Effector memory CD4-positive, alpha-beta T cell (primary cell): ENCODE measurements at places on chromosomes 6 and 20.

- no peak for DNase-seq
These were observed 42.2 kb downstream of the RFPL4B start for GRCh38 chr6:112389361-112389760.

- no peak for DNase-seq
These were observed 20.4 kb upstream of the ZNF318 start for GRCh38 chr6:43389730-43390295.

DNA sequence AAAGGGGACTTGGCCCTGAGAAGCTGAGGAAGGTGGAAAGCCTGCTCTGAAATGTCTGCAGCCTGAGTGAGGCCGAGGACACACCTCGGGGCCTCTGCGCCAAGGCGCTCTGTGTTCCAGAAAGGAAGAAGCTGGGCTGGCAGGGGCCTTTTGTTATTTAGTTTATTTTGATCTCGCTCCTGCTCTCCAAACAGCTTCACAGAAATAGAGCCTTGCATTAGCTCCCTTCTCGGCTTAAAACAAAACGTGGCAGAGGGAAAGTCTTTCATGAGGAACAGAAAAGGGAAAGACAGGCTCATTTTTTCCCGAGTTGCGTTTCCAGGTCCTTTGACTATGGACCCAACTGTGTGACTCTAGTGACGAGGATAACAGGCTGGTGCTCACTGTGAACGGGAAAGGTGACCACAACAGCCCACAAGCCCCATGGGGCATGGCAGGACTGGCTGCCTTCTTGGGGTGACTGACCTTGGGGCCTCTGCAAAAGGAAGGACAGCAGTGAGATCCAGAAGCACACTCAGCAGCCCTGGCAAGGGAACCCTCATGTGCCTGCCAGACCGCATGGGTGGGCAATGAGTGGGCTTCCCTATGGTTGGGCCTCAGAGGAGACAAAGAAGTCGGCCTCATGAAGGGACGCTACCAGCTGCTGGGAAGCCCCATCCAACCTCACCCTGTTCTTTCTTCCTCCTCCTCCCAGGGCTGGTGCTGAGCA lies 18.7 kb downstream of the LEMD2 start:
- no peak for DNase-seq

GRCh38 chr20:46572790-46573189 lies 22.3 kb upstream of the OCSTAMP start:
- no peak for DNase-seq

DNA sequence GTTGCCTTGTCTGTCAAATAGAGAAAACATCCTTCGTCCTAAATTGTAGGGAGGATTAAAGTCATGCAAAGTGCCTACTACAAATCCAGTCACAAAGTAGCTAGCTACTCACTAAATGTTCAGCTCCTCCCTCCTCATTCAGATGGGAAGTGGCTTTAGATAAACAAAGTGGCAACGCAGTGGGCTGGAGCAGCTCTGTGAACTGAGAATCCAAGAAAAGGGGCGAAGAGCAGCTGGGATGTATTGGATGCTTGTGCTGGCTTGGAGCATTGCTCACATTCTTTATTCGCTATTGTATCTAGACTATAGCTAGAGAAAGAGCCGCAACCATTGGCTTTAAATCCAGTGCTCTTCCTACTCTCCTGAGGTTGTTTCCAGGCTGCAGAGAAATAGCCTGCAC lies 10.3 kb downstream of the MOG start:
- no peak for DNase-seq

GRCh38 chr20:16537918-16538317 lies 35.3 kb downstream of the KIF16B start:
- DNase-seq = no peak

DNA sequence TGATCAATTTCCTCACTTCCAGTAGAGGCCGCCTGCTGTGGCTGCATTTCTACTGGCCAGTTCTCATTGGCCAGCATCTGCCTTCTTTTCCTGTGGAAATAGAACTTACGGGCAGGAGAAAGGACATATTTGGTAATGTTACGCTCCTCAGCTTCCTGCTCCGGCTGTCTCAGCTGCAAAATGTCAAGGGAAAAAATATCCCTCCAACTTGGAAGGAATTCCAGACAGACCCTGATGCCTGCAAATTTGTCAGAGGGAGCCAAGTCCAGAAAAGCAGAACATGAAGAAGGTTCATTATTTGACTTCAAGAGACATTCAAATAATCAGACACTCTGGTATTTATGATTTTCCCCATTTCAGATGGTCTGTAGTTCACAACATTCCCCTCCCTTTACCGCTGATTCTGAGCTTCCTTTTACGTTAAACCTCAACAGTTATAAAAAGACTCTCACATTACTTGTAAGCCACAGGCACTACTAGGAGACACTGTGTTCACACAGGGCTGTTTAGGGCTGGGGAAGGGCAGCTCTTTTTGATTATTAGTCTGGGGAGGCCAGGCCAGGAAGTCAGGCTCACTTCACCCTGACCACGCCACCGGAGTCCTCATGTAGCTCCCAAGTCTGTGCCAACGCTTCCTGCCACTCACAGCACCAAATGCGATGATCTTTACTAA lies 179.6 kb upstream of the CCN2 start:
- no peak for DNase-seq

- DNase-seq = no peak
These were observed 37.8 kb downstream of the EIF2S2 start for GRCh38 chr20:34074101-34074760.

DNA sequence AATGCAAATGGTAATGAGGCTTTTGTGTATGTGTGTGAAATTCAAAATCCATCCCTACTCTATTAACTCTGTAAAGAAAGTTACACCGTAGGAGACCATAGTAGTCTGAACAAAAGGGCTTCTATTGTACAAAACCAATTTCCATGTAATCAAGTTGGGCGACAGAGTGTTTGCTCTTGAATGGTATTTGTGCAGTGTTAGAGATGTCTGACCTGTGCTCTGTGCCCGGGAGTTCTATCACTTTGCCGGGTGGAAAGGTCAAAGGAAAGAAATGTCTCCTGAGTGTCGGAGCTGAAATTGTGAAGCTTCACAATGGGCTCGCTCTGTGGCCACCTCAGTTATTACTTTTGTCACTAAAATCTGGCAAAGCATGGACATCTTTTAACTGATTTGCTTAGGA lies 312.0 kb downstream of the SAMD5 start:
- no peak for DNase-seq

DNA sequence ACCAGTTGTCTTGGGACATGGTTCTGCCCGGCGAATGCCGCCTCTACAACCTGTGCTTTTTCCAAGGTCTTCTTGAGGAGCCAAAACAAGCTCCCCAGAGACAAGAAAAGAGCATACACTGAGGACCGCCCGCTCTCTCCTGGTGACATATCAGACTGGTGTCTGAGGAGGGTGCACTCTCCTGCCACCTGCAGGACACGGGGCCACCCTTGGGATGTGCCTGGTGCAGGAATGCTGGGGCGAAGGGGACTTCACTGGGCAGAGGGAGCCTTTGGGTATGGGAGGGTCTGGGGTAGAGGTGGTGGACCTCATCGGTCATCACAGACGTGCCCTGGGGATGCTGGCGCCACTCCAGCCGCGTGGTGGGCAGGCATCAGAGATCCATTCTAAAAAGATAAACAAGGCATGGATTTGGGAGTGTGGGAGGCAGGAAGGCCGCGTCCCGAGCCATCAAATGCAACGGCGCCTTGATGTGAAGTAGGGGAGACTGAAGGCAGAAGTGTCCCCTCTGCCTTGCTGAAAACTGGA lies 163.3 kb downstream of the CD83 start:
- no peak for DNase-seq

DNA sequence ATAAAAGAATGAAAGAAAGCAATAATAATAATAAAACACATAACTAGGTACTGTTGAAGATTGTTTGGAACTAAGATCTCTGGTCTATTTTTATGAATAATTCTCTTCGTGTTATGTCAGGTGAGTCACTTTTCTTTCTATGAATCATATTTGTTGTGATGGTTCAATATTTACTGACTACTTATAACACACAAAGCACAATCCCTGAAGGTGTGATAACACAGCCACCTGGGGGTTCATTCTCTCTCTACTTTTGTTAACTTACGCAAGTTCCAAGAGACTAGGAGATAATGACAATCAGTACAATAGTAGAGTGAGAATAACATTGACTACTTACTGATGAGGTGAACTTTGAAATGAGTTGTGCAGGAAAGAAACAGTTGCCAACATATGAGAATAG lies 149.9 kb downstream of the IBTK start:
- no peak for DNase-seq

GRCh38 chr6:158815379-158815724 lies 3.8 kb downstream of the EZR start:
- DNase-seq = no peak

DNA sequence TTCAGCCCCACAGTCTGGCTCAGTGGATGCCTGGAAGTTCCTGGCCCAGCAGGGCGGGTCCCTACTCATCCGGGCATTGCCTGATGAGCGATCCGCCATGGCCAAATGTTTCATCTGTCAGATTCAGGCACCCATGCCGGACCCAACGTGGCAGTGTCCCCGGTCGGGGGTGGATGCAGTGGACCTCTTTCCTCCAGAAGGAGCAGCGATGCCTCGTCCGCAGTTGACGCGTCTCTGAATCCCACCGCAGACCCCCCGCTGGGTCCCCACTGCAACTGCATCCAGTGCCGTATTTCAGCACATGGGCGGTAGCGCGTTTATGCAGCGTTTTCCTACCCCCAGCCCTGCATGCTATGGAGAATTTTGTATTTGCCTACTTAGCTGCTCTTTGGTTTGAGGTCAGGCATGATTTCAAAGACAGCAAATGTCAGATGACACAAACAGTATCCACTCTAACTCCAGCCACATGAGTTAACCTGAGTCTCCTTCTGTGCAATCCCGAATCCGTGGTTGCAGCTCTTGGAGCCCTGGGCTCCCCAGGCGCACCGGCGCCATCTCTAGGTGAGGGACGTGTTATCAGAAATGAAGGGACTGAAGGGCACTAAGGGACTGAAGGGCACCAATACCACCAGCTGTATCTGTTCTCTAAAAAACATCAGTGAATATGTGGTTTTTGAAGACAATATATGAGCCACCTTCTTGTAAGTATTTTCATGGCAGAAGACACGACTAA lies 72.6 kb upstream of the THBS2 start:
- DNase-seq = no peak

- no peak for DNase-seq
These were observed 29.3 kb downstream of the PDRG1 start for GRCh38 chr20:31922588-31922987.

GRCh38 chr6:115570331-115570730 lies 490.4 kb downstream of the FRK start:
- DNase-seq = no peak

- DNase-seq = no peak
These were observed 51.6 kb downstream of the MBOAT1 start for GRCh38 chr6:20160541-20161283.

GRCh38 chr6:52815167-52816092 lies 11.8 kb upstream of the GSTA1 start:
- peak; percentile 14 for DNase-seq

DNA sequence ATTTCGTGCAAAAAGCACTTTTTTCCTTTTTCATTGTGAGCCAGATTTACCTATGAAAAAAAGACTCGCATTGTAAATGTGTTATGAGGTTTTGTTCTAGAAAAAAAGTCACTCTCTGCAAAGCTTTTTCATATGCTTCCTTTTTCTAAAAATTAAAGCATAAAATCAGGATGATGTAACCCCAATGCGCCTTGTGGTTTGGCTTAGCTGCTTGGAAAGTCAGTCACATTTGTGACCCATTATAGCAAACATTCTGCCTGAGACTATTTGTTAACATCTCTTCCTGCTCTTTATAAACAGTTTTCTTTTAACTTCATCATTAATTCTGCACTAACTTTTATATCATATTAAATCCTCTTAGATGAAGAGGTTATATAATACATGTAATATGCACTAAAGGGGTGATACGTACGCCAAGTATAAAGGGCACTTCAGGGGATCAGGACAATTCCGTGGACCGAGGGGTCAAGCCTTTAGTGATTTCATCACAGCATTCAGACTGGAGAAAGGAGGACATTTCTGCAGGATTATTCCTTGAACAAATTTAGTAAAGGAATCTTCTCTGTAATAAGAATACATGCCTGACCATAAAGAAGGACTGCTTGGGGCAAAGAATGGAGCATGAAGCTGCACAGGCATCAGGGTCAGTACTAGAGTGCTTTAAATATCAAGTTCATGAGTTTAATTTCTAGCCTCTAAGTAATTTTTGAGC lies 48.1 kb upstream of the SMLR1 start:
- no peak for DNase-seq

GRCh38 chr20:12241065-12241464 lies 323.4 kb downstream of the BTBD3 start:
- DNase-seq = no peak

DNA sequence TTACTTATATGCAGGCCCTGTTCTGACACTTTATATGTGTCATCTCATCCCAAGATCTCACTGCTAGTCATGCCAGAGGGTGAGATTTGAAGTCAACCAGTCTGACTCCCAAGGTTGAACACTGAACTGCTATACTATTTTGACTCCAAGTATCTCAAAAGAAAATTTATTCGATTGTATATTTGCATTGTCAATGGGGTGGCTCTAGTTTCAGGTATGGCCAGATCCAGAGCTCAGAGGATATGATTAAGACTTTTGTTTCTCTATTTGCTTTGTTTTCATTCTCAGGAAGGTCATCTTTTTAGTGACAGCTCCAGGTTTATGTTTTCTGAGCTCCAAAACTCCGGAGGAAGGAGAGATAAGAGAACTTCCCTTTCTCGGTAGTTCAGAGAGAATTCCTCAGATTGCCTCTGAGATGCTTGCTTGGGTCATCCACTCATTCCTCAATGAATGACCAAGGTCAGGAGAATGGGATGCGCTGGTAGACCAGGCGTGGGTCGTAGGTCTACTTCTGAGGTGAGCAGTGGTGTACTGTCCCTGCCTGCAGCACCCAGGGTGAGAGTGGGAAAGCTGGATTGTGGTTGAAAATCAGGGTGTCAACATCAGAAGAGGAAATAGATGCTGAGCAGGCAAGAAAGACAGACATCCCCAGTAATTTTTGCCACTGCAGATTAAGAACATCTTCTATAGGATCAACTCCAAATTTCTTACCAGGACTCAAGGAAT lies 99.3 kb downstream of the PFDN4 start:
- DNase-seq = no peak

GRCh38 chr20:51042064-51042463 lies 19.2 kb upstream of the KCNG1 start:
- DNase-seq = no peak

- no peak for DNase-seq
These were observed 16.5 kb downstream of the BLOC1S5 start for GRCh38 chr6:8047541-8048292.

DNA sequence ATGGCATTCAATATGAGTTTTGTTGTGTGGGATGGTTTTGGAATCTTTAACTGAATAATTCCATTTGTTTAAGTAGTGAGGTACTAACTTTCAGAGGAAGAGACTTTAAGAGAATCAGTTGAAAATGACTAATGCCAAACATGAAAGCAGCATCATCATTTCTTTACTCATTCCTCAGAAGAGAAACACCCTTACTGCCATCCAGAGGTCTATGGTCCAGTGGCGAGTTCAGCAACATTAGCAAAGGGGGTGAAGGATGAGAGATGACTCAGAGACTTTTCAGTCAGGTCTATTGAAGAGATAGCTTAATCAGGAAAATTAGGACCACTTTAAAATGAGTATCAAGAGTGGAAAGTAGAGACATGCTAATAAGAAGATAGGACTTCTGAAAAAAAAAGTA lies 118.8 kb downstream of the COL19A1 start:
- no peak for DNase-seq
